MM.1S (cell line): ENCODE measurements at places on chromosomes 7 and 10.
A peak's percentile ranks its signal among the peaks of the same experiment; 100 is the strongest.

GRCh38 chr7:19099194-19099593, 18.2 kb downstream of the TWIST1 start:
- no peak for DNase-seq

GRCh38 chr10:63544418-63544817, 23.2 kb downstream of the REEP3 start:
- no peak for DNase-seq

- DNase-seq: no peak
Measured at GRCh38 chr10:34299105-34299611, 515.9 kb downstream of the PARD3 start.

- no peak for DNase-seq
Measured at GRCh38 chr10:122968698-122969097, 11.5 kb upstream of the PSTK start.

DNA sequence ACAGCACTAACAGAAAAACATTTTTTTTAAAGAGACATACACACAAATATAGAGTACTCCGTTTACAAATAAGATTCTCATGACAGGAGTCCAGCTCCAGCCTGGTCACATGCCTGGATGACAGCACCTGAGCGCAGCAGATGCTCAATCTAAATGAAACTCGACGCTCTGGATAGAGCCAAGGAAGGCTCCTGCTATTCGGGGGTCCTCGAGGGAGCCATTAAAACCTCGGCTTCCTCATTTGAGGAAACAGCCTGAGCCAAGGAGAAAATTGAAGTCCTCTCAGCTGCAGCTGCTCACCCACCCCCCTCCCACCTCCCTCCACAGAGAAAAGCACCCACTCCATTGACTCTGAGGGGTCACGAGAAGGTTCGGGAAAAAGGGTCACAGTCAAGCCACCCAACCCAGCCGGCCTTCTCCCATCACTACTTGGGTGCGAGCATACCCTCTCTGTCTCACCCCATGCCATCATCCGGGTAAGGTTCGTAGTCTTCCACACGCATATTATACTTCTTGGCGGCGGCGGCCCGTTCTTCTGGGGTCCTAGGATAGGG, 673 bp downstream of the NDUFB8 start:
- DNase-seq: no peak

GRCh38 chr7:107109955-107110354, 58.8 kb upstream of the HBP1 start:
- no peak for DNase-seq

DNA sequence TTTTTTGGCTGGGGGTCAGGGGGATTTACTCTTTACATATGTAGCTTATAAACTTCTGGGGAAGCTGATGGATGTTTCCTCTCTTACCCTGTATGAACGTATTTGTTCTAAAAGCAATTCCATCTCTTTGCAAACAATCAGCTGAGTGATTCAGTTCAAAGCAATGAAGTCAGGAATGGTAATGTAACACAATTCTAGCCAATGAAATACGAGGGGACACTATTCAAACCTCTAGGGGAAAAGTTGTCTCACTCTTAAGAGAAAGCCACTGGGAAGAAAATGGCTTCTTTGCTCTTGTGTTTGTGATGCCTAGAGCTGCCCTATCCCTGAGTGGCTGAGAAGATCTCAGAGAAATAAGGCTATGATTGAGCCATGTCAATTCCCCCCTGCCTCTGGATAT, 134.8 kb upstream of the SEMA3C start:
- DNase-seq: no peak

DNA sequence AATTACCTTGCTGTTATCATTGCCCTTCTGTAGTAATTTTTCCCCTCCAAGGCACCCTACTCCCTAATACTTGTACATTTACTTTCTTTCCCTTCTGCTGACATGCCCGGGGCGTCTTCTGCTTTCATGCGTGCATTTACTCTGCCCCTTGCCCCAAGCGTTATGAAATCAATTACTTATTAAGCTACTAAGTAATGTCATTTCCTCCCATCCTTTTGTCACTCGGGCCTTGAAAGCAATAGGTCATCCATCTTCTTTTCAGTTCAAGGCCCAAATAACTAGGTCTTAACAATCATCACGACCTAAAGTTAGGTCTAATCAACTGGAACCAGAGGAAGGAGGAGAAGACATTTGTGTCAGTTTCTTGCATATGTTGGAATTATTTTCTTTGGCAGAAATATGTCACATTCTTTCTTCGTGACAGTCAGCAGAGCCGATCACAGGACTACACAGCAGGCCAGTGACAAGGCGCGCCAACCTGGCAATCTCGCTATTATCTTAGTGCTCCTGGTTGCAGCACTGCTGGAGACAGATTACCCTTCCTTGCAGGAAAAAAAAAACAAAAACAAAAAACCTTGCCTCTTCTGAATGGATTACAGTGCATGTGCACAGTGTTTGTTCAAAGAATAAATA, 179.2 kb downstream of the RELN start:
- no peak for DNase-seq

DNA sequence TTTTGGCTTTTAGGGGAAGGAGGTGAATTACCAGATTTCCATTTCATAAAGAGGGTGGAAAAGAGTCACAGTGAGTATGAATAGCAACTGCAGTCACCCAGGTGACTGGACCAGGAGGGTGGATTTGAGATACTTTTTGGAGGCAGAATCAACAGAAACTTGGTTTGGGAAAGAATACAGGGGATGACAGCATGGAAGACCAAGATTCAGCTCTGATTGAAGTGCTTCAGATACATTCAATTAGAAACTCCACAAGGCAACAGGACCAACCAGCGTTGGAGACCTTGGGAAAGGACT, 83.0 kb downstream of the SGMS1 start:
- DNase-seq: no peak

- DNase-seq: no peak
Measured at GRCh38 chr7:152120210-152120609, 94.7 kb downstream of the GALNT11 start.

GRCh38 chr7:141393056-141393455, 158.2 kb upstream of the AGK start:
- DNase-seq: peak; percentile 75

- DNase-seq: no peak
Measured at GRCh38 chr10:25493122-25493893, 318.5 kb downstream of the GPR158 start.

DNA sequence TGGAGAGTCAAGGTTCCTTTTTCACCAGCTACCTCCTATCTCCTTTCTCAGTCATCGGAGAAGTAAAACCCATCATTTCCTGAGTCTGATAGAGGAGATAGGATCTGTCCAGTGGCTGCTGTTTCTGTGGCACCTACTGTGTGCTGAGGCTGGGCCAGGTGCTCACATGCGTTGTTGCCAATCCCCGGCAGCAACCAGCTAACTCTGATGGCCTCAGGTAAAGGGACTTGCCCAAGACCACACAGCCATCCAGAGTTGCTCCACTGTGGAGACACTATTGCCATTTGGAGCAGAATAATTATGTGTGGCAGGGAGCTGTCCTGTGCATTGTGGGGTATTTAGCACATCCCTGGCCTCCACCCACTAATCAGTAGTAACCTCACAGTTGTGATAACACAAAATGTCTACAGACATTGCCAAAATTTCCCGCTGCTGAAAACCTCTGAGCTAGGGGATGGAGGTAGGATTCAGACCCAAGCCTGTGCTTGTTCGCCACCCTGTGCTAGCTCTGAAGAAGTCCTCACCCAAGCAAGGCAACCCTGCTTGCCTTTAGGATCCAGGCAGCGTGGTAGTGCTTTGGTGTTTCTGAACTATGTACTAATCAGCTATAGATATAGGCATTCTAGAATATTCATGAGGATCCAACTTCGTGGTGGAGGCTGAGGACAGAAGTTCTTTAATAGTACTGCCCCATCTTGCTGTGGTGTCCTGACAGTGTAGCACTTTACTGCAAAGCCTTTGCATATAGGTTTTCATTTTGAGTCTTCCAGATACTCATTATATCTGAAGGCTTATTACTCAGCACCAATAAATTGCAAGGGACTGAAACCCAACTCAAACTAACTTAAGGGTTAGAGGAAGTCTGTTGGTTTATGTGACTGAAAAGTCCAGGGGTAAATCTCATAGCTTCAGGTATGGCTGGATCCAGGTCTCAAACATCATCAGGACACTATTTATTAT, 164.6 kb downstream of the GRK5 start:
- no peak for DNase-seq

- DNase-seq: no peak
Measured at GRCh38 chr7:53744403-53744760, 708.9 kb downstream of the POM121L12 start.

- DNase-seq: peak; percentile 82
Measured at GRCh38 chr7:115851291-115851690, 179.3 kb downstream of the TFEC start.

GRCh38 chr10:21989453-21990154, 13.9 kb downstream of the DNAJC1 start:
- peak; percentile 77 for DNase-seq

GRCh38 chr7:93977211-93977950, 26.8 kb downstream of the BET1 start:
- no peak for DNase-seq

DNA sequence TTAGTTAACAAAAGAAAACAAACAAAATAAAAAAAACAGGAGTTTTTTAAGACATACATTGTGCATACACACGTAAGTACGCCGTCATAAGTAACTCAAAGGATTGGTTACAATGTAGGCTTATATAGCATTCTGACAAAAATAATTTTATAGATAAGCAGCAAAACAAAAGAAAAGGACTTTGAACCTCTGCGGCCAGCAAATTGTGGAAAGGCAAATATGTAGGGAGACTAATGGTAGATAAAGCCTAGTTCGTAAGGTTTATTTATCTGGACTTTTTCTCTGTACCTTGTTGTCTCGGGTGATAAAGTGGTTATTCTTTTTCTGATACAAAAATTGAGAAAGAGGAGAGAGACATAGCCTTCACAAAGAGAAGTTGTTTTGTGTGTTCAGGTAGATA, 891.9 kb downstream of the CNTNAP2 start:
- DNase-seq: no peak

DNA sequence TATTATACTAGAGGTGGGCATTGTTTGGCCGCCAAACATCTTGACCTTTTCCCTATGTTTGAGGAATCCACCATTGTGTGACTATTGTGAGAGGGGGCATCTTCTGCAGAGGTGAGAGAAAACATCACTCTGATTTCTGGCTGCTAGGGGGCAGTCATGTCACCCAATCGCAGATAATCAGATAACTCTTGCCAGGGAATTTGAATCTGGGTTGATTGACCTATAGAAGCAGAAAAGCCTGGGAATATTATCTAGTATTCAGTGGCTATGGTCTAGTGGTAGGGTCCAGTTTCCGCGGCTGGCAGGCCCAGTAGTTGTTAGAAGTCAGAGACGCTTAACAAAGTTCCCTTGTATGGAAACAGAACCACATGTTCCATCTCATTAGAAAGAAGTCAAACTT, 808.5 kb downstream of the PHTF2 start:
- no peak for DNase-seq

GRCh38 chr7:37054624-37055241, 330.4 kb upstream of the AOAH start:
- DNase-seq: no peak

- DNase-seq: no peak
Measured at GRCh38 chr10:32605787-32606186, 159.8 kb downstream of the CCDC7 start.

DNA sequence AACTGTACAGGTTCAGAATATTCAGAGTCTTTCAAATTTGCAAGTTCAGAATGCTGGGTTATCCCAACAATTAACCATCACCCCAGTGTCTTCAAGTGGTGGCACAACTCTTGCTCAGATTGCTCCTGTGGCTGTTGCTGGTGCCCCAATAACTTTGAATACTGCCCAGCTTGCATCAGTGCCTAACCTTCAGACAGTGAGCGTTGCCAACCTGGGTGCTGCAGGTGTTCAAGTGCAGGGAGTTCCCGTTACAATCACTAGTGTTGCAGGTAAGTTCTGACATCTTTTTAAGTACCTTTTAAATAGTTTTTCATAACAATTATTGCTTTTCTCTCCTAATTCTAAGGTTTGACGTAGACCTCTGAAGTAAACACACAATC, 2.7 kb downstream of the SP4 start:
- no peak for DNase-seq

DNA sequence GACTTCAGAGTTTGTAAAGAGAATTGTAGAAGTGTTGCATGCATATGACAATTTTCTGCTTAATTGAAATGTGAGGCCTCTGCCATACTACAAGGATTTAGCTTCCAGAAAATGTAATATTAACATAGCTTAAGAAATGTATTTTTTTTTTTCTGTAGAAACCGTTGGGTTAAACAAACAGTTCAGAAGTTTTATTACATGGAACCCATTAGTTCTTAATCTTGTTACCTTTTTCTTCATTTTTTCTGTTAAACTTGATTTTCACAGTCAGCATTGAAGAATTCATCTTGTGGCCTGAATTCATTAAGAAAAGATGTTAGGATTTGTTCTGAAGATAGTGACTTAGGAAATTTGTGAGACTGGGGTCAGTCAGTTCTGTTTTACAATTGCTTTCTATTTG, 4.9 kb downstream of the PTEN start:
- no peak for DNase-seq

- DNase-seq: no peak
Measured at GRCh38 chr10:63553473-63553872, 32.3 kb downstream of the REEP3 start.

GRCh38 chr7:126780993-126781392, 471.7 kb downstream of the GRM8 start:
- DNase-seq: peak; percentile 56

GRCh38 chr7:108254259-108254658, 124.1 kb upstream of the LAMB4 start:
- no peak for DNase-seq

DNA sequence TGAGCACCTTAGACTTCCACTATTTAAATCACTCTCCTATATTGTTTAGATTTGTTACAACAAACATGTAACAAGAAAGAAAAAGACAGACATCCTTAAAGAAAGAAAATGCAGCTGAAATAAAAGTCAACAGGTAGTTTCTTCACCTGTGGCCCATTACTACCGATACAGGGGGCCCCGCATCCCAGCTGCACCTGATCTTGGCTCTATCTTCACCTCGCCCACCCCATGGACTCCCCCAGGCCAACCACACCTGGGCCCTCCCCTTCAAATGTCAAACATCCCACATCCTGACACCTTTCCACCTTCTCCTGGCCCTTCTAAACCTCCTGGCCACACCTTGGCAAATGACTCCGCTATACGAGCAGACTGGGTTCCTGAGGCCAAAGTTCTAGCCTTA, 7.0 kb downstream of the DDX56 start:
- no peak for DNase-seq

GRCh38 chr10:86252079-86252478, 114.5 kb downstream of the GRID1 start:
- DNase-seq: no peak

DNA sequence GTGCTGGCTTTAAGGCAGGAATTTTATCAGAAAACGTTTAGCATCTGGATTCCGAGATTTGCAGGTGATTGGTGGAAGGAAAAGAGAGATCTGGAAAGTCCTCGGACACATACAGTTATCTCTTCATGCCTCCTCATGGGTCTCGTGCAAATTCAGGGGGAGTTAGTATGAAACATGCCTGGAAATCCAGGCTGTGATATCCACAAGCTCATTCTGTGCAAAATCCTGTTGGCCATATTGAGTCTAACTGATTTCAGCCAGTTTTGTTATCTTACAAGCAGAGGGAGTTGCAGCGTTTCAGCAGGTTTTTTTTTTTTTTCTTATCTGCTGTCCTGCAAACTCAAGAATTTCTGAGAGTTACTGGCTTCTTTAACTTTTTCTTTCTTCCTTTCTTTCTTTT, 411.5 kb downstream of the GALNT17 start:
- no peak for DNase-seq

GRCh38 chr10:89973326-89973725, 271.9 kb downstream of the KIF20B start:
- no peak for DNase-seq
